ENCODE measurements at places on chromosomes 3 and 15.

DNA sequence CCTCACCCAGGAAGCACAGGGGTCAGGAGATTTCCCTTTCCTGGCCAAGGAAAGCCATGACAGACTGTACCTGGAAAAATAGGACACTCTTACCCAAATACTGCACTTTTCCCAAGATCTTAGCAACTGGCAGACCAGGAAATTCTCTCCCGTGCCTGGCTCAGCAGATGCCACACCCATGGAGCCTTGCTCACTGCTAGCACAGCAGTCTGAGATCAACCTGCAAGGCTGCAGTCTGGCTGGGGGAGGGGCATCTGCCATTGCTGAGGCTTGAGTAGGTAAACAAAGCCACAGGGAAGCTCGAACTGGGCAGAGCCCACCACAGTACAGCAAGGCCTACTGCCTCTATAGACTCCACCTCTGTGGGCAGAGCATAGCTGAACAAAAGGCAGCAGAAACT is 567.3 kb upstream of the LMCD1 start:
- DNase-seq = no peak

DNA sequence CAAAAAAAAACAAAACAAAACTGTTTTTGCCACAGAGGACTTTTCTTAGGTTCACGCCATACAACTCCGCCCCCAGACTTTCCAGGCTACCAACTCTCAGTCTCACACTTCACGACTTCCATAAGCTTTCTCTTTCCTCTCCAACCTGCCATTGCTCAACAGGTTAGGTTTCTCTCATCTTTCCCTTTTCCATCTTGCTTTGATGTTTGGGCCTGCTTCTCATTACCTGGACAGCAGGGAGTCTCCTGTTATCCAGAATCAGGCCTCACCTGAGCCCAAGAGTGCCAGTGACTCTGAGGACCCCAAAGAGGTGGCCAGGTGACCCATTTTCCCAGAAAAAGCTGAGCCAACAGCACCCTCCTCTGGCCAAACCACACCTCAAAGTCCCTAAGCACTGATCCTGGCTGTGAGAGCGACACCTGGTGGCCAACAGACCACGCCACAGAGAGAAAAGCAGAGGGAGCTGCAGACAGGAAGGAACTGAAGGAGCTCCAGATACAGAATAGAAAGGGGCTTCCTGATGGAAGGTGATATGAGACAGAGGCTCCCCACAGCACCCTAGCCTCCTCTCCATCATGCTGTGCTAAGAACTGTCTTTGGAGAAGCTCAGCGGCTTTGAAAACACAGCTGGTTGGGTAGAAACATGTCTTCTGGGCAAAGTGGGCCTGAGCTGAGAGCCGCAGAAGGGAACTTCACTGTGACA is 4.0 kb downstream of the CCDC51 start:
- peak; percentile 76 for DNase-seq

- peak; percentile 72 for DNase-seq
Observed at GRCh38 chr3:69012100-69012799, 1.2 kb downstream of the EOGT start.

DNA sequence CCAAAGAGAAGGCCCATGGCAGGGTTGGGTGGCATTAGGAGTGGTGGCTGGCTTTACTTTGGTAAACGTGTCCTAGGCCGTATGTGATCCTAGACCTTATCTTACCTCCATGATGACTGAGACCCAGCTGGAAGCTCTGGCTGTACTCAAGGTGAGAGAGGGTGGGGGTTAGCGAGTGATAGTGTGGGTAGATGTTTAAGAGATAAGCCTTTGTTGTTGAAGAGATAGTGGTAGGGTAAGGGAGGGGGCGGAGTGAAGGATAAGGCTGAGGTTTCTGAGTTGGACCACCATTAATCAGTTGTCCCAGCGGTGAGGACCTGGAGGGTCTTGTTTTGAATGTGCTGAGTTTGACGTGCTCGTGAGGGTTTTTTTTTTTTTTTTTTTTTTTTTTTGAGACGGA is 61.5 kb upstream of the ULK4 start:
- DNase-seq = no peak

DNA sequence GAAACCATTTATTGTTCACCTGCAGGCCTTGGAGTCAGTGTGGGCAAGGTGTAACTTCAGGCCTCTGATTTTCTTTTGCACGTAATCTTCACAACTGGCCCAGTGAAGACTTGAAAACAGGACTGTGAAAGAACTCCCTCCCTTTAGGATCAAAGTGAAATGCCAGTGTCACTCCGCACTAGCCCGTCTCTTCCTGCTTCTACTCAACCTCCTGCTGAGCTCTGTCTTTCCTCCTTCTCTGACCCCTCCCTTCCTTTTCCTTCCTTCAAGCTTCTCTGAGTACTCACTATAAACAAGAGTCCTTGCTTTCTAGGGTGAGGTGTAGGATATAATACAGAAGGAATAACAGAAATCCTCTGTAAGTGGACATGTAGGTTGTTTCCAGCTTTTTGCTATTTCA is 28.5 kb downstream of the TMEM41A start:
- no peak for DNase-seq

DNA sequence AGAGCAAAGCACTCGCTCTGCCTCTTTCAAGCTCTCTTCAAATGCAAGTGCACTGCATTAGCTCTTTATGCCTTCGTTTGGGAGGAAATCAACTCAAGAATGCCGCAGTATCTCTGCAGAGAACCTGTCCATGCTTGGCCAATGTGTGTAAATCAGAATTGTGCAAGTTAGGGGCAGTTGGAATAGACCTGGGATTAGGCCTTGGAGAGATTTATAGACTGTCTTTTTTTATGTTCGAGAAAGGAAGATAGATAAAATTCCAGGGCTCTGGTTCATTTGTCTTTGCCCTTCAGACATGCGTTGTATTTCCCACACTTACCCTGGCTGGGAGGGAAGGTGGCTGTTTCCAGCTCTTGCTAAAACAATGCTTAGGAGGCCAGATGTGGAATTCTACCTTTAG is 163.7 kb downstream of the MOBP start:
- no peak for DNase-seq

DNA sequence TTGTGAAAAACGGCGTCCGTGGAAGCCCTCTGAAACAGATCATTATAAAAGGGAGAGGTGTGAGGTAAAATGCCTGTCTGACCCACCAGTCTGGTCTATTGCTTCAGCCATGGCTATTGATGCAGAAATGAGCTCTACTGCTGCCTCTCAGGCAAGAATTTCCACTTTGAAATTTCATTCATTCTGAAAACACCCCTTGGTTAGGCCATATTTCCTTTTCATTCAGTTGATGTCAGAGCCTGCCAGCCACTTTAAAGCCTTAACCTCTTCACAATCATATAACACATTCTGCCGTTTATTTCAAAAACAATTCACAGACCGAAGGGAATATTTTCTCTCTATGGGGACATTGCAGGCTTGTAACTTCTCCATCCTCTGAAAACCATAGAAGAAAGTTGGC is 71.9 kb downstream of the FOXB1 start:
- DNase-seq = no peak

GRCh38 chr3:25130724-25131520 is 297.1 kb upstream of the RARB start:
- no peak for DNase-seq

DNA sequence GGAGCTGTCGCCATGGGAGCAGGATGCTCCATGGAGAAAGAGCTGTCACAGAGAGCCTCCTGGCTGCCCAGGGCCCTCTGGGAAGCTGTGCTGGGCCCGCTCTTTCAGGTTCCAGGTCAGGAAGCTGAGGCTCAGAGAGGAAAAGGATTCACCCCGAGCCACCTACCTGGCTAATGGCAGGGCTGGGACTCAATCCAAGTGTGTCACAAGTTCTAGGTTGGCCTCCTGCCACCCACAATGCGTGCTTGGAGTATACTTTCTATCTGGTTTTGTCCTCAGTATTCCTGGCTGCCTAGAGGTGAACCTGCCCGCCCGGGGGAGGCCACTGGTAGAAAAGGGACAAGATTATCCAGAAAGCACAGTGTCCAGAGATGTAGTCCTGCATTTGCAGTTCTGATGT is 23.6 kb downstream of the FAH start:
- DNase-seq = no peak

DNA sequence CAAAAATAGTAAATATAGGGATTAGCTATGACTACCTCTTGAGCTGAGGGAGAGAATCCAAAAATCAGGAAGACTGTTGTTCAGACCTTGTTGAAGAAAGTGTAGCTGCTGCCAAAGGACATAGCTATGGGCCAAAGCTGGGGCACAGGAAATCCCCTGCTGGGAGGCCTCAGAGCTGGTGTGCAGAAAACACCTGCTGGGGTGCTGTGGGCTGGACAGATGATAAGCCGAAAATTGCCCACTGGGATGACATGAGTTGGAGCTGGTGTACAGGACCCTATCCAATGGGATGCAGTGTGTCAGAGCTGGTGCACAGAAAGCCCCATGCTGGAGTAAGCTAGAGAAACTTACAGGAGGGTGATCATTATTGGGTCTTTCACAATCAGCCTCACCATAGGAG is 121.9 kb downstream of the NEO1 start:
- no peak for DNase-seq

GRCh38 chr3:150222691-150223489 is 185.2 kb upstream of the TSC22D2 start:
- DNase-seq = no peak

DNA sequence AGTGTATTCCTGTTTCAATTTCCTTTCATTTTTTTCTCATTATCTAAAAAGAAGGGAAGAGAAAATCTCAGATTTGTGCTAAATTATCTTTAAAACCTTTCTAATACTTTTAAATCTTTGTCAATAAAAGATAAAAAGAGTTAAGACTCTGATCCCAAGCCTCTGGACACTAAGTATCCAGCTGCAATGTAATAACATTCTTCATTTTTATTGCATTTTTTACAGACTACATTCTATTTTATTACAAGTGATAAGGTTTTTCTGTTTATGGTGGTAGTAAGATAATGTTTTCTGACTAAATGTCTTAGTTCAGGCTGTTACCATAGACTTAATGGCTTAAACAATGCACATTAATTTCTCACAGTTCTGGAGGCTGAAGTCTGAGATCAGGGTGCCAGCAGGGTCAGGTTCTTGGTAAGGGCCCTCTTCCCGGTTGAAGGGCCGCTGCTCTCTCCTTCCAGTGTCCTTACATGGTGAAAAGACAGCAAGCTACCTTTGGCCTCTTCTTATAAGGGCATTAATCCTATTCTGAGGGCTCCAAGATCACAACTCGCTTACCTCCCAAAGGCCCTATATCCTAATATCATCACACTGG is 19.7 kb downstream of the KCNAB1 start:
- DNase-seq = no peak

- peak; percentile 11 for DNase-seq
Observed at GRCh38 chr15:92683511-92683834, 27.9 kb upstream of the FAM174B start.

DNA sequence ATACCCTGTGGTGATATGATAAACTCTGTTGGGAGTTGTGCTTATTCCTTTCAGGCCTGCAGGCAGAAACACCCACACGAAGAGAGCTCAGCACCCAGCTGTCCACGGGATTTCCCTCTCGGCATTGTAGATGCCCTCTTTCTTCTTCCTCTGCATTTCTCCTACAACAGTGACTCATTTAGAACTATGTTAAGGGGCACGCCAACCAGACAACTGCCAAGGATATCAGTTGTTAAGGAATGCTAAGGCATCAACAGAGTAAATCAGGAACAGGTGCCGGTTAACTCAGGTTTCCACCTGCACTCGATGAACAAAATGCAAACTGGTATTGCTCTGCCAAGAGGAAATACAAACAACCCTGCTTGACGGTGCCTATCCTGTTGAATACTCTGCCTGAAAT is 270.0 kb upstream of the PEX5L start:
- DNase-seq = peak; percentile 27

DNA sequence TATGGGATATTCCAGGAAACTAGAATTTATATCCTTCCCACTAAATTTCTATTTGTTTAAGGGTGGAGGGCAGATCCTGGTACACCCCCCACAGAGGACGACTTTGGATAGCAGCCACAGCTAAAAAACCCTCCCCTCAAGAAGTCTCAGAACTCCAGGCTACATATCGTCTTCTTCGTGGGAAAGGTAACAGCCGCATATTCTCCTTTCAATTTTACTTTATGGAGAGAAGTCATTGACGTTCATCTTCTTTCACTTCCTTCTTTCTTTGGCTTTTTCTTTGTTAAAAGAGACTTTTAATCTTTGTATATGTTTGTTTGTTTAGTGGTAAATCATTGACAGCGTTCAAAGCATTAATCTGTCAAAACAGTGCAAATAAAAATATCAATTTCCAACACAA is 36.3 kb downstream of the TRIP4 start:
- no peak for DNase-seq

- no peak for DNase-seq
Observed at GRCh38 chr3:119468041-119468440, 722 bp upstream of the POGLUT1 start.

DNA sequence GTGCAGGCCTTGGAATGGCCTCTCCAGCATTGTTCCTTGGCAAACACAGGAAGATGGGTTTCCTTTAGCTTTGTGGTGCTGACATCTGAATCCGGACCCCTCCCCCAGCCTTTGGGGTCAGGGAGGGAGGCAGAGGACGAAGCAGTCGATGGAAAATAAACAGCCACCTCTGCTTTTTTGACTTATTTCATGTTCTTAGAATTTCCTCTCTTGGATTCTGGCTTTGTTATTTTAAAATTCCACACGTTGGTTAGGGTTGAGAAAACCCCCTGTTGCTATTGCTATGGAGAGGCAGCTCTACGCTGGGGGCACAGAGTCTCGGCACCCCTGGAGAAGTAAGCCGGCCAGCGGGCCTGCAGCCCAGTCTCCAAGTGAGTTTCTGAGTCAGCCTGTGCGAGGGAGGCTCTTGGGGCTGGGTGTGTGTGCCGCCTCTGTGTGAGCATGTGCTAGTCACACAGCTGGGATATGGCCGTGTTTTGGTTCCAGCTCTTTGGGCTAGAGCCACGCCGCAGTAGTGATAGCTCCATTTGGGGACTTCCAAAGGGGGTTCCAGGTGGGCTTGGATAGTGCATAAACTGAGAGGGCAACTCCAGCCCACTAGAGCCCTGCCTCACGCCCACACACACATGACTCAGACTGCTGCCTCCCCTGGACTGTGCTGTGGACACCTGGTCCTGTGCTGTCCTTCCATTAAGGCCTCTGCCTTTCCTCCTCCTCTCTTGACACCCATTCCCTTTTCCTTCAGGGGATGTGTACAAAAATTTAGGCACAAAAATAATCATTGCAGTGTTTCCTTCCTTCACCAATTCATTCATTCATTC is 58.8 kb downstream of the AMOTL2 start:
- peak; percentile 97 for DNase-seq

DNA sequence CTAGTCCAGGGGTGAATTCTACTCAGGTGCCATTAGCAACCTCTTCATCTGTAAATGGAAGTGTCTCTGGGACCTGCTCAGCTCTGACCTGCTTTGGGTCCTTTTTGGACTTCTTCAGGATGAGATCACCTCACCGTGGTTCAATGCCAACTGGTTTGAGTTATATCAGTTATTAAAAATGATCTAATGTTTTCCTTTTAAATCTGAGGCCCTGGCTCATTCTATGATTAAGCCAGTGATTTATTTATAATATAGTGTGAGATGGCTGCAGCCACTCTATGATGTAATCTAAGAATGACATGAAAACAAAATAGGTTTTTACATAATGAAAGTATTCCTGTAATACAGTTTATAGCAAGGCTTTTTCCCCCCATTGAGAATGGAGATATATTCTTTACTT is 79.4 kb downstream of the LPP start:
- peak; percentile 85 for DNase-seq

GRCh38 chr3:141422961-141423582 is 54.8 kb downstream of the ZBTB38 start:
- DNase-seq = no peak
